ENCODE measurements at places on chromosomes 12 and 14.

- DNase-seq: no peak
Observed at GRCh38 chr14:65997347-65997746, 488.8 kb upstream of the CCDC196 start.

GRCh38 chr12:31325524-31325875 lies 450 bp downstream of the SINHCAF start:
- DNase-seq: no peak

DNA sequence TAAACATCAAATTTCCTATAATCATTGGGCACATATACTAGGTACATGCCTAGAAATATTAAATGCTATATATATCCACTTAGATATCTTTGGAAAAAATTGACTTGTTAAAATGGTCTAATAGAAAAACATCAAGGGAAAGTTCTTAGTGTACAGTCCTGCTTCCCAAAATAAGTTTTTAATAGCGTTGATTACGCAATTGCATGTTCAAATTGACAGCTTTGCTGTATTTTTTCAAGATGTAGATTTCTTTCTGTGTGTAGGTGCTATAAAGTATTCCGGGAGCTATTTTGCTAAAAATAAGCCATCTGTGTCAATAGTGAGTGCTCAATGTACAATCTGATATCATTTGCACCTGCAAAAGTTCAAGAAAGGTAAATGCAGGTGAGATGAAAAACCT lies 463.9 kb upstream of the ATP2B1 start:
- no peak for DNase-seq

GRCh38 chr12:87995581-87996178 lies 33.5 kb downstream of the C12orf50 start:
- DNase-seq: no peak

GRCh38 chr12:108801736-108802100 lies 55.7 kb downstream of the SSH1 start:
- no peak for DNase-seq

DNA sequence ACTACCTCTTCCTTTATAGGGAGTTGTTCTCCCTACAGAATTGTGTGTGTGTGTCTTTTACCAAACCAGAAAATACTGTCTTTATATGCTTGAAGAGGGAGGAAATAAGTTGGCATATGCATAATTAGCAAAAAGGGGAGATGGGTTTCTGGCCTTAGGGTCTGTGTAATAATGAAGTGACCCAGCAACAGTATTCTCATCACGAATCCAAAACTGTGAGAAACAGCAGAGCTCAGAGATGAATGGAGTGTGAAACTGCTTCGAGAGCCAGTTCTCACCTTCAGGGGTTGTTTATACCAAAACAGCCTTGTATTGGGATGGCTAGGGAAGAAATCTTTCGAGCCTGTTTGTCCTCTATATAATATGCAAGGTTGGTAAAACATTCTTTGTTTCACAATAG lies 227.5 kb downstream of the MON2 start:
- DNase-seq: no peak

DNA sequence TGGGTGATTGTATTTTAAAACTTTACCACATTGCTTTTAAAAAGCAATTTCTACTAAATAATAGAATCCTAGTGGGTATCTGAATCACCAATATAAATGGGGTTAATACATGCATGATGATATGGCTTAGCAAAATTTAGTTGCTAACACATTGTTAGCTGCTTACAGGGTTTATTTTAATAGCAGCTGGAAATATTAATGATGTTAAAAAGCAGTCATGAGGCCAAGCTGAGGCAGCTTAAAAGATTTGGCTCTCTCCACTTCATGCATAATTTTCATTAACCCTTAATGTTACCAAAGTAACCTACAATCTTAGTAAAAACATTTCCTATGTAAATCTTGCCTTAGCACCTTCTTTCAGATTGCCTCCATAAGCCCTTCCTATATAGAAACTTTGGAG lies 49.2 kb upstream of the CNOT2 start:
- no peak for DNase-seq

- DNase-seq: no peak
Observed at GRCh38 chr14:35368139-35368460, 36.4 kb downstream of the NFKBIA start.

- no peak for DNase-seq
Observed at GRCh38 chr14:102591372-102591943, 991 bp upstream of the RCOR1 start.

DNA sequence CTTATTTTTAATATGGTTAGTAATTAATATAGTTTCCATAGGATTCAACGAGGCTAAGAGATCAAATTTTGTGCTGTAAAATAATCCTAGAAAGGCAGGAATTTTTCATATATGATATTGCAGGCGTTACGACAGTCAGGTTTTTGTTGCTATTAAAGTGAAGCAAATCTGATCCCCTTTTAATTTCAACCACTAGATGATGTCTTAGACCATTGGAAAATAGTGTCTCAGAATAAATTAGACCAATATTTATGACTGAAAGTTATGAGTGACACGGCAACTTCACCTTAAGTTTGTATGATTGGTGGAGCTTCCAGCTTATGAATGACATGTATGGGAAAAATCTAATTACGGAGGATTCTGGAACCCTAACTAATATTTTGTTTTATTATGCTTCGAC lies 2.5 kb downstream of the TPH2 start:
- no peak for DNase-seq

- DNase-seq: no peak
Observed at GRCh38 chr12:41008472-41008871, 179.6 kb upstream of the PDZRN4 start.

- no peak for DNase-seq
Observed at GRCh38 chr12:108173892-108174291, 44.8 kb downstream of the WSCD2 start.

DNA sequence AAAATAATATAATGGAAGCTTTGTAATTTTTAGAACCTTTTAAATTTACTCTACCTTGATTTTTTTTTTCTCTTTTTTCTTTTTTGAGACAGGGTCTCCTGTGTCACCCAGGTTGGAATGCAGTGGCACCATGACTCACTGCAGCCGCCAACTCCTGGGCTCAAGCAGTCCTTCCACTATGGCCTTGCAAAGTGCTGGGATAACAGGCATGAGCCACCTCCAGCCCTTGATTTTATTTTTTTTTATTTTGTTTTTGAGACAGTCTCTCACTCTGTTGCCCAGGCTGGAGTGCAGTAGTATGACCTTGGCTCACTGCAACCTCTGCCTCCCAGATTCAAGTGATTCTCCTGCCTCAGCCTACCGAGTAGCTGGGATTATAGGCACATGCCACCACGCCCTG lies 65.3 kb upstream of the TRAF3 start:
- no peak for DNase-seq

- DNase-seq: no peak
Observed at GRCh38 chr12:124713041-124713435, 145.6 kb upstream of the NCOR2 start.

DNA sequence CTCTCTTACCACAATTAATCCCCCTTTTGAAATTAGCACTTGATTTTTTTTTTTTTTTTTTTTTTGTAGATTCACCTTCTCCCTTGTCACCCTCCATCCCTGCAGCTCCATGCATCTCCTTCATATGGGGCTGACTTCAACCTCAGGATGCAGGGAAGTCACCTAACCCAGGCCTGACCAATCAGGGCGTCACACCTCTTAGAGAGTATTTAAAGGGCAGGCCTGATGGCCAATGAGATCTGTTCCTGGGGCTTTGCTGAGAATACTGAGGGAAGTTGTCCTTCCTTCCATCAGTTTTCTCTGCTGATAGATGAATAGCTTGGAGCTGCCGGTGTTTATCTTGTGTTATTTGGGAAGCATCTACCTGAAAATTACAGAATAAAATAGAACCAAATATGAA lies 1104.7 kb upstream of the TMEM132C start:
- DNase-seq: no peak

DNA sequence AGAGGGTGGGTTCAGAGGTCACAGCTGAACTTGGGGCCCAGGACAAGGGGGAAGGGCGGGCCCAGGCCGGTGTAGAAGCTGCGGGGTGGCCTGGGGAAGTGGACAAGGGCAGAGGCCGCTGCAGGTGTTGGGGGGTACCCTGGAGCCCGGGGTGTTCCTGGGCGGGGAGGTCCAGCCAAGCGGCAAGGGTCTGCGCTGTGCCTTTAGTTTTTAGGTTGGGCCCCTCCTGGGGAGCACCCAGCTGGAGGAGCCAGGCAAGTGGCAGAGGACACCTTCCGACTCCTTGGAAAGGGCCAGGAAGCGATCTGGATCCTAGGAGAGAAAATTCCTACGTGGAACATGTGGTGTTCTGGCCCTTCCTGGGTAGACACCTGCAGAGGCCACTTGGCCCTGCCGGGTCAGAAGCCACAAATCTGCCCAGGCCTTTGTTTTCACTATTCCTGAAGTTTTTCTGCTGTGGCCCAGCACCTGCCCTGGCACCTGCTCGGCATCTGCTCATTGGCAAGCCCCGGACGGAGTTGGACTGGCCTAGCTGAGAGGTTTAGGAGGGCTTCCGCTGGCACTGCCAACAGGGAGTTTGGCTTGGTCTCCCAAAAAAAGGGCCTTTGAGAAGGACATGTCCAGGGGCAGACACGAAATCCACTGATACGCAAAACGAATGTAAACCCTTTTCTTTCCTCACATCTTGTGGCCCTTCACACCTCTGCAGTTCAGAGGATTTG lies 61.1 kb downstream of the SMUG1 start:
- DNase-seq: no peak

GRCh38 chr12:56324206-56324605 lies 8.4 kb upstream of the CNPY2 start:
- no peak for DNase-seq

- DNase-seq: no peak
Observed at GRCh38 chr12:39581592-39581991, 38.0 kb downstream of the ABCD2 start.

- no peak for DNase-seq
Observed at GRCh38 chr12:18813753-18814152, 75.8 kb downstream of the CAPZA3 start.

Data from activated naive CD4-positive, alpha-beta T cell (primary cell).